ENCODE measurements at places on chromosomes 3 and 15. TPM values are rescaled to one million over a fixed set of nuclear protein-coding genes. Genes with fewer than 3 reads are reported as not detected.

- DNase-seq, result no peak
These were observed 19.1 kb upstream of the XIRP1 start for GRCh38 chr3:39211332-39212130.

DNA sequence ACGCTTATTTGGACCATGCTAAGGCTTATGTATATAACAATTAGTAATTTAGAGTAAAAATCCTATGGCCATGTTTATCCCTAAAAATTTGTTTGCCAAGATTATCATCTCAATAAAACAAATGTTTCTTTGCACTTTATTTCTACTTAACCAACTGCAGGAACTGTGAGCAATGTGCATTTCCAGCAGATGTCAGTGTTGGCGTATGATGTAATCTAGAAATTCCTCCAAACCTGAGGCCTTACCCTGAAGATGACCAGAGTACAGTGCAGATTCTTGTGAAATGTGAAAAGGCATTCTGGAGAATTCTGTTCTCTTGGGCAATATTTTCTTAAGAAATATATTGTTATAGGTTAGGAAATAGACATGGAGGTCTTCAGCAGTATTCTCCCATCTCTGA is 205.9 kb downstream of the MBNL1 start:
- DNase-seq, result no peak

DNA sequence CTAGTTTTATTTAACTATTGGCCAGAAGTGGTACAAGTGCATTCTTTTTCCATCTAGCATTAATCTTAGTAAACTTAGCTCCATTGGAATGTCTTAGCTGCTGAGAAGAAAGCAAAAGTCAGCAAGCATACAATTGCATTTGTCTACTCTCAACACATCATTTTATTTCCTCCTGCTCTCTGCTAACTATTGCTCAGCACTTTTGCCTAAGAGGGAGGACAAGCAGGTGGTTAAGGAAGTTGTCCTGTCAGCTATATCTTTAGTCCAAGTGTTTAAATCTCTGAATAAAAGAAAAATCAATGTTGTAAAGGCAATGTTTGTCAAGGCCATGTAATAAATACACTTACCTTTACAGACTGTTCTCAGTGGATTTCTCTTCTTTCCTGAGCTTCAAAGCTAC is 51.0 kb downstream of the FHIT start:
- no peak for DNase-seq

GRCh38 chr15:85073556-85074194 is 92.0 kb downstream of the PDE8A start:
- no peak for DNase-seq

DNA sequence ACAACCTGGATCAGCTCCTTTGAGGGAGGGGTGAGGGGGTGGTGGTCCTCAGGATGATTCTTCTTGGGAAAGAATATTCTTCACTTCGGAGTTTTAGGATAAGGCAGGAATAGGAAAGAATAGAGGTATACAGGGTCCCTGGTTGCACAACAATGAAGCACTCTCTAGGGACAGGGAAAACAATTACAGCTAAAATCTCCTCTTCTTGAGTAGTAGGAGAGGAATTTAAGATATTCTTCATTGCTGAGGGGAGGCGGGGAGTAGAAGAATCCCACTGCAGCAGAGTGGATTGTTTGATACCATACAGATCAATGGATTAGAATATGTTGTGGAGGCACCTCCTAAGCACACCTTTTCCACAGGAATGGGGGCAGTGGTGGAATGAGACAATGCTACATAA is 20.5 kb downstream of the SLC9C1 start:
- no peak for DNase-seq

The PRKCD gene
- total RNA-seq, result 13.2 TPM

The GLCE gene
- 8.4 TPM for total RNA-seq

The TRPM7 gene
- total RNA-seq, result 31.4 TPM

The NUP210 gene
- 3.9 TPM for total RNA-seq
